A549 treated with RU486 at 1 μM for 4 hours (cell line): ENCODE measurements at places on chromosomes 2 and 18. TPM values are rescaled to one million over a fixed set of nuclear protein-coding genes. Genes with fewer than 3 reads are reported as not detected.

Gene GRHL1
- 0.73 to 2.7 TPM (median 1.2 TPM) in 5 replicates for total RNA-seq

Gene C1GALT1C1L
- 1.7 to 2.5 TPM (median 2.0 TPM) in 5 replicates for total RNA-seq

Gene FBXO41
- 4.3 to 6.0 TPM (median 5.3 TPM) in 5 replicates for total RNA-seq

Gene ANKRD29
- total RNA-seq, result 9.3 to 13.5 TPM (median 13.3 TPM) in 5 replicates

Gene IL18R1
- 0.48 to 1.3 TPM (median 1.1 TPM) in 5 replicates for total RNA-seq

Gene FBLN7
- total RNA-seq, result 0.59 to 0.97 TPM (median 0.78 TPM) in 4 of 5 replicates, not detected in the other

Gene MAPK4
- 0.08 to 0.16 TPM (median 0.13 TPM) in 4 of 5 replicates, not detected in the other for total RNA-seq

Gene SPP2
- total RNA-seq, result not detected in 5 replicates

Gene FOXI3
- total RNA-seq, result not detected in 5 replicates

Gene ANO7
- 1.7 to 2.7 TPM (median 1.9 TPM) in 5 replicates for total RNA-seq

Gene ANKRD23
- total RNA-seq, result 1.2 to 2.0 TPM (median 1.8 TPM) in 5 replicates

Gene CERKL
- 0.17 to 0.32 TPM (median 0.24 TPM) in 5 replicates for total RNA-seq

Gene SERPINB3
- total RNA-seq, result 0.09 to 0.21 TPM (median 0.14 TPM) in 3 of 5 replicates, not detected in the others

Gene DRC1
- 0.14 to 0.61 TPM (median 0.26 TPM) in 4 of 5 replicates, not detected in the other for total RNA-seq

Gene ZAP70
- total RNA-seq, result not detected in 5 replicates

Gene FAM161A
- 4.2 to 7.6 TPM (median 7.2 TPM) in 5 replicates for total RNA-seq

Gene UBE2E3
- total RNA-seq, result 72.0 to 86.0 TPM (median 78.0 TPM) in 5 replicates

Gene CD8B2
- not detected in 5 replicates for total RNA-seq

Gene CDH19
- 0.63 to 1.8 TPM (median 1.2 TPM) in 5 replicates for total RNA-seq

Gene FOXD4L1
- 0.21 to 0.58 TPM (median 0.28 TPM) in 5 replicates for total RNA-seq

Gene HES6
- total RNA-seq, result 8.2 to 16.4 TPM (median 13.9 TPM) in 5 replicates

Gene COLEC11
- 0.39 to 0.76 TPM (median 0.60 TPM) in 5 replicates for total RNA-seq

Gene PDE6D
- 18.1 to 23.6 TPM (median 22.0 TPM) in 5 replicates for total RNA-seq

Gene FMNL2
- total RNA-seq, result 16.3 to 32.0 TPM (median 30.6 TPM) in 5 replicates

Gene FRZB
- 0.03 to 0.07 TPM in 2 of 5 replicates, not detected in the others for total RNA-seq

Gene EDAR
- 0.02 TPM in 1 of 5 replicates, not detected in the others for total RNA-seq

Gene INHBB
- 12.2 to 18.9 TPM (median 15.7 TPM) in 5 replicates for total RNA-seq

Gene FAM168B
- total RNA-seq, result 66.2 to 94.6 TPM (median 92.6 TPM) in 5 replicates

Gene TMEM18
- total RNA-seq, result 38.4 to 46.7 TPM (median 44.9 TPM) in 5 replicates

Gene CDK15
- not detected in 5 replicates for total RNA-seq

Gene HDAC4
- total RNA-seq, result 5.6 to 9.3 TPM (median 7.7 TPM) in 5 replicates

Gene WDFY1
- 30.6 to 40.6 TPM (median 36.6 TPM) in 5 replicates for total RNA-seq

Gene DHRS9
- total RNA-seq, result 2.8 to 5.8 TPM (median 3.7 TPM) in 5 replicates

Gene CCDC141
- total RNA-seq, result not detected in 5 replicates
